Activated CD4-positive, alpha-beta T cell treated with anti-CD3 and anti-CD28 coated beads, Interleukin-2, amount 10 ng/mL, durations not matched to agents 24 days and 14 days (primary cell): ENCODE measurements at places on chromosomes 2 and 18. TPM values are rescaled to one million over a fixed set of nuclear protein-coding genes. Genes with fewer than 3 reads are reported as not detected.

The POTEJ gene
- total RNA-seq, result not detected in 2 replicates

The DQX1 gene
- 0.59 and 0.68 TPM in 2 replicates for total RNA-seq

DNA sequence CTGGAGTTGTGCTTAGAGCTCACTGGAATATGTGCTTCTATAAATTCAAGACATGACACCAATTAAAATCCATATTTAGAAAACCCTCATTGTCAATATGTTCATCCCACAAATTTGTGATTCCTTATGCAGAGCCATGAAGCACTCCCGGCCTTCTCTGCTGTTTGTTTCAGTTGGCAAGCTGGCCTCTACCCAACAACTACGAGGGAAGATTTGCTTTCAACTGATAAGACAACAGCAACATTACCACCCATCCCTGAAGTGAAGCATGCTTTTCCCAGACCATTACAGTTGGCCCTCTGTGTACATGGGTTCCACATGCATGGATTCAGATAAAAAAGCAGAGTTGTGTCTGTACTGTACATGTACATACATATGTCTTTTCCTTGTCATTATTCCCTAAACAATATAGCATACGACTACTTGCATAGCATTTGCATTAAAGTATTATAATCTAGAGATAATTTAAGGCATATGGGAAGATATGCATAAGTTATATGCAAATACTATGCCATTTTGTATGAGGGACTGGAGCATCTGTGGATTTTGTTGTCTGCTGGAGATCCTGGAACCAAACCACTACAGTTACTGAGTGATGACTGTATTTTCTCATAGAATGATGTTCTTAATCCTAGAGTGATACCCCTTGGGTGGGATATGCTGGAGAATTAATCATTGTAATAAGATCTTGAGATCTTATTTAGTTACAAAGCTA, 77.6 kb upstream of the MC2R start:
- no peaks in the 10 kb centered on the region for H3K36me3 ChIP-seq
- no peak for DNase-seq
- no peak overlapping the region for H3K4me3 ChIP-seq
- no peaks in the 10 kb centered on the region for H3K27me3 ChIP-seq
- H3K27ac ChIP-seq, result no peak overlapping the region
- H3K4me1 ChIP-seq, result no peaks in the 10 kb centered on the region

The RAB6C gene
- not detected in 2 replicates for total RNA-seq

- no peaks in the 10 kb centered on the region for H3K36me3 ChIP-seq
- no peak overlapping the region for H3K4me3 ChIP-seq
- no peak for DNase-seq
- H3K27ac ChIP-seq, result no peak overlapping the region
- no peaks in the 10 kb centered on the region for H3K27me3 ChIP-seq
- H3K4me1 ChIP-seq, result no peaks in the 10 kb centered on the region
Observed at GRCh38 chr2:150548527-150548926, 61.1 kb upstream of the RND3 start.

- H3K27ac ChIP-seq, result no peak overlapping the region
- H3K27me3 ChIP-seq, result no peaks in the 10 kb centered on the region
- H3K4me1 ChIP-seq, result no peaks in the 10 kb centered on the region
- DNase-seq, result no peak
- H3K4me3 ChIP-seq, result no peak overlapping the region
Observed at GRCh38 chr2:46569061-46569560, 89.7 kb downstream of the TMEM247 start.

The HOXD1 gene
- total RNA-seq, result not detected in 2 replicates

- no peaks in the 10 kb centered on the region for H3K4me1 ChIP-seq
- H3K27ac ChIP-seq, result no peak overlapping the region
- DNase-seq, result no peak
- no peaks in the 10 kb centered on the region for H3K27me3 ChIP-seq
Observed at GRCh38 chr2:210028178-210028577, 25.7 kb downstream of the RPE start.

The MOGAT1 gene
- total RNA-seq, result not detected in 2 replicates

DNA sequence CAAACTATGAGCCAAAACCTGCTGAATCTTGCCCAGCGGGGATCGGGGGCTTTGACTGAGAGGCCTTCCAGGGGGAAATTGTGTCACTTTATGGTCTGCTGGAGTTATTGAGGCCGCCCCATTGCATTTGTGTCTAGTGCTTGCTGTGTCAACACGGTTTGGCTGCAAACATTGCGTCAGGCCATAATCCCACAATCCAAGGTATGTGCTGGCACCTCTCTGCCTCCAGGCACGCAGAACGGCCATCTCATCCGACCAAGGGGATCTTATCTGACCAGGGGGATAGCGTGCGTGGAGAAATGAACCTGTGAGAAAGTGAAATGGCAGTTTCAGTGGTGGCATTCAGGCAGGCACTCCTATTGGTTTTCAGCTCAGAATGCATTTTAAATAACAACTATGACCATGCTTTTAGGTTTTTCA, 18.1 kb upstream of the LYPD6B start:
- H3K27ac ChIP-seq, result no peak overlapping the region
- DNase-seq, result no peak
- H3K4me3 ChIP-seq, result no peak overlapping the region
- H3K4me1 ChIP-seq, result peaks cover 6% of the 10 kb centered on the region

The SGPP2 gene
- total RNA-seq, result 22.9 and 23.0 TPM in 2 replicates

DNA sequence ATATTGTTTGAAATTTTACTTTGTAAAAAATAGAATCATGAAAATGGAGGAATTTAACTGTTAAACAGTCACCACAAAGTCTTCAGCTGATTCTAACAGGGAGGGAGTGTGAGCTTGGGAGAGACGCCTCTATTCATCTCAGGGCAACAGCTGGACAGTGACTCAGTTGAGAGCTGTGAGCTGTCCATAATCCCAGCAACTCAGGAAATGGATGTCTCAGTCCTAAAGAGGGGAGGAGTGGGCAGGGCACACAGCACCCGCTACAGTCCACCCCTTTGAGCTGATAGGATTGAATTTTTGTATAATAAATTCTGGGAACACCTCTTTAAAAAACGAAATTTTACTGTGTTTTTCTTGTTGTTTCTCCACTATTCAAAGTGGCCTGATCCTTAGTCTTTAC, 255.1 kb upstream of the THUMPD2 start:
- H3K36me3 ChIP-seq, result peaks cover 11% of the 10 kb centered on the region
- DNase-seq, result no peak
- peaks cover 18% of the 10 kb centered on the region for H3K4me1 ChIP-seq
- no peak overlapping the region for H3K4me3 ChIP-seq
- H3K27ac ChIP-seq, result no peak overlapping the region

DNA sequence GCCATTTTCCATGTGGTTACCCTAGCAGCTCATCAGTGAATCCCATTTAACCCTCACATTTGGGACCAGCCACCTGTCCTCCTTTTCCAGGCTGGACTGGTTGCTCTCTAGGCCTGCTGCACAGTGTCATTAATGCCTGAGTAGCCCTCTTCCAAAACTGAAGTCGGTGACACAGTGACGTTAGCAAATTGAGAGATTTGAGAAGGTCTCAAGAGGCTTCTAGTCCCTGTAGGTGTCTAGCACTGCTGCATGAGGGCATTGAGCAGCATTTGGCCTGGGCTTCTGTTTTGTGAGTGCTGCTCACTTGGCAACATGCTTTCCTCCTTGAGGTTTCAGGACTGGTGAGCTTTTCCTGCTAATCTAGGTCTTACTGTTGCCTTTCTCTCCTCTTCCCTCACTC, 36.7 kb downstream of the PKP4 start:
- H3K4me1 ChIP-seq, result peaks cover 3% of the 10 kb centered on the region
- no peaks in the 10 kb centered on the region for H3K27me3 ChIP-seq
- H3K36me3 ChIP-seq, result no peaks in the 10 kb centered on the region
- no peak overlapping the region for H3K4me3 ChIP-seq
- H3K27ac ChIP-seq, result no peak overlapping the region

The MARS2 gene
- 23.1 and 23.2 TPM in 2 replicates for total RNA-seq

- peaks cover 2% of the 10 kb centered on the region for H3K36me3 ChIP-seq
- no peak for DNase-seq
- H3K27ac ChIP-seq, result no peak overlapping the region
- peaks cover 4% of the 10 kb centered on the region for H3K4me1 ChIP-seq
- H3K27me3 ChIP-seq, result peaks cover 15% of the 10 kb centered on the region
Observed at GRCh38 chr2:178392215-178392614, 58.8 kb downstream of the PRKRA start.

- H3K4me3 ChIP-seq, result no peak overlapping the region
- H3K27ac ChIP-seq, result no peak overlapping the region
- peak; percentile 34 for DNase-seq
- peaks cover 2% of the 10 kb centered on the region for H3K36me3 ChIP-seq
Observed at GRCh38 chr2:15040429-15041084, 408.0 kb downstream of the LRATD1 start.

- no peaks in the 10 kb centered on the region for H3K27me3 ChIP-seq
- H3K4me3 ChIP-seq, result no peak overlapping the region
- no peaks in the 10 kb centered on the region for H3K36me3 ChIP-seq
- peak; percentile 57 for DNase-seq
- no peak overlapping the region for H3K27ac ChIP-seq
- H3K4me1 ChIP-seq, result no peaks in the 10 kb centered on the region
Observed at GRCh38 chr2:121044412-121044811, 240.6 kb downstream of the TFCP2L1 start.

- no peak overlapping the region for H3K27ac ChIP-seq
- H3K4me1 ChIP-seq, result no peaks in the 10 kb centered on the region
- H3K4me3 ChIP-seq, result no peak overlapping the region
- DNase-seq, result no peak
Observed at GRCh38 chr2:172722481-172722880, 13.2 kb upstream of the RAPGEF4 start.

The CXCR1 gene
- total RNA-seq, result not detected in 2 replicates

GRCh38 chr2:227613272-227613660, 1.4 kb downstream of the SCYGR3 start:
- H3K4me3 ChIP-seq, result no peak overlapping the region
- no peak overlapping the region for H3K27ac ChIP-seq
- peaks cover 2% of the 10 kb centered on the region for H3K4me1 ChIP-seq
- no peaks in the 10 kb centered on the region for H3K36me3 ChIP-seq
- DNase-seq, result no peak
- peaks cover 24% of the 10 kb centered on the region for H3K27me3 ChIP-seq

The ZNF24 gene
- 53.9 and 57.8 TPM in 2 replicates for total RNA-seq

The GAL3ST2 gene
- 0.52 and 1.2 TPM in 2 replicates for total RNA-seq

The CEBPZOS gene
- 43.4 and 46.6 TPM in 2 replicates for total RNA-seq

The GPR45 gene
- not detected in 2 replicates for total RNA-seq

- no peak overlapping the region for H3K4me3 ChIP-seq
- DNase-seq, result no peak
- H3K4me1 ChIP-seq, result peaks cover 7% of the 10 kb centered on the region
- no peaks in the 10 kb centered on the region for H3K27me3 ChIP-seq
Observed at GRCh38 chr2:68916226-68916625, 36.5 kb downstream of the GKN2 start.

The MPHOSPH10 gene
- total RNA-seq, result 69.4 and 74.5 TPM in 2 replicates

GRCh38 chr2:43943809-43944452, 51.9 kb downstream of the LRPPRC start:
- no peaks in the 10 kb centered on the region for H3K27me3 ChIP-seq
- H3K36me3 ChIP-seq, result peaks cover 49% of the 10 kb centered on the region
- H3K27ac ChIP-seq, result no peak overlapping the region
- DNase-seq, result no peak
- H3K4me3 ChIP-seq, result no peak overlapping the region
- no peaks in the 10 kb centered on the region for H3K4me1 ChIP-seq

The ASB18 gene
- total RNA-seq, result not detected in 2 replicates

The ANKRD62 gene
- total RNA-seq, result not detected in 2 replicates

DNA sequence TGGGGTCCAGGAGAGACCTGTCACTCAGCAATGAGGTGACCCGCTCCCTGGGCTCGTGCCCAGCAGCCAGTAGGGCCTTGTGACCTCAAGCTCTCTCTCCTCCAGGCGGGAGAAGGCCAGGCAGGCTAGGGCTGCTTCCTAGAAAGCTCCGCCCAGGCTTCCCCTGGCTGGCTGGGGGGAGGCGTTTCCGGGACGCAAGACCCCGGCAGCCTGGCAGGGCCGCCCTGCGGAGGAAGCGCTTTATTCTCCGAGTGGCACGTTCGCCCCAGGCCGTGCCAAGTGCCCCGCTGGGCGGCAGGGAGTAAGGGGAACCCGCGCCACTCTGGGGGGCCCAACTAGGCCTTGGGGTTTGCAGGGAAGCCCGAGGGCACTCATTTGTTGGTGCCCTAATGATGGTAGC, 21.2 kb upstream of the EPAS1 start:
- no peak overlapping the region for H3K4me3 ChIP-seq

- no peak for DNase-seq
- no peaks in the 10 kb centered on the region for H3K4me1 ChIP-seq
- no peak overlapping the region for H3K4me3 ChIP-seq
- H3K27ac ChIP-seq, result no peak overlapping the region
- no peaks in the 10 kb centered on the region for H3K36me3 ChIP-seq
Observed at GRCh38 chr2:133231264-133231663, 337.0 kb downstream of the NCKAP5 start.

- peaks cover 9% of the 10 kb centered on the region for H3K27me3 ChIP-seq
- H3K27ac ChIP-seq, result no peak overlapping the region
- H3K4me3 ChIP-seq, result no peak overlapping the region
Observed at GRCh38 chr2:161900241-161900640, 173.8 kb downstream of the DPP4 start.

The NTSR2 gene
- not detected in 2 replicates for total RNA-seq

The KIDINS220 gene
- total RNA-seq, result 25.3 and 28.0 TPM in 2 replicates

The TLX2 gene
- 0.54 and 0.70 TPM in 2 replicates for total RNA-seq

The CXCR2 gene
- total RNA-seq, result 0.07 and 0.19 TPM in 2 replicates

- no peaks in the 10 kb centered on the region for H3K27me3 ChIP-seq
- peak; percentile 55 for DNase-seq
- peaks cover 62% of the 10 kb centered on the region for H3K4me1 ChIP-seq
- H3K36me3 ChIP-seq, result peaks cover 64% of the 10 kb centered on the region
- peak overlapping the region; percentile 89 for H3K27ac ChIP-seq
- H3K4me3 ChIP-seq, result peak overlapping the region; percentile 19
Observed at GRCh38 chr2:203763938-203764664, 57.7 kb downstream of the CD28 start.

The TUBA3E gene
- total RNA-seq, result not detected in 2 replicates

DNA sequence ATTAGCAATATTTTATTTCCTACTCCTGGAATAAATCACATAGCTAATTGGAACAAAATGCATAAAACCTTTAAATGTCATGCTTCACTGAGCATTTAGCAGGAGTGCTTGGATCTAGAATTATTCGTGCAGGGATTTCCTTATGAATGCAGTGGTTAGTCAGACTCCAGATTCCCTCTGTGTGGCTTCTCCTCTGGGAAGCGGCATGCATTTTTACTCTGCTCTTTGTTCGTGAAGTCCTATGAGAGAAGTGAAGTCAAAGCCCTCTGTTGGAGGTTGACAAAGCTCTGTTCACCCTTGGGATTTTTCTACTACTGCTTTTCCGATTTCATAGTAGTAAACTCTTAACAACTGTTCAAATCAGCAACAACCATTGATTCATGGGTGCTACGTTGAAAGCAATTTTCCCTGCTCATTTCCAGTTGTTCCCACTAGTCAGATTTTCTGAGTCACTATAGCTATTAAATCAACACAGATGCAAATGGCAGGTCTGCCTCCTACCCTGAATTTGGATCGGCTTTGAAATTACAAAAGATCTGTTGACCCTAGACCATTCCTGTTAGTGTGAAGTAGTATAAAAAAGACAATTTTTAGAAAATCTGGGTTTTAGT, 461.7 kb downstream of the STK39 start:
- DNase-seq, result no peak
- no peaks in the 10 kb centered on the region for H3K27me3 ChIP-seq
- no peak overlapping the region for H3K27ac ChIP-seq
